RWPE1 (cell line): ENCODE measurements at places on chromosomes 4 and X.

- DNase-seq, result no peak
These were observed 551 bp upstream of the ARX start for GRCh38 chrX:25016361-25016671.

- no peak for DNase-seq
These were observed 9.1 kb downstream of the CHRDL1 start for GRCh38 chrX:110786486-110786885.

- no peak for DNase-seq
These were observed 7.1 kb upstream of the BGN start for GRCh38 chrX:153487590-153488071.

DNA sequence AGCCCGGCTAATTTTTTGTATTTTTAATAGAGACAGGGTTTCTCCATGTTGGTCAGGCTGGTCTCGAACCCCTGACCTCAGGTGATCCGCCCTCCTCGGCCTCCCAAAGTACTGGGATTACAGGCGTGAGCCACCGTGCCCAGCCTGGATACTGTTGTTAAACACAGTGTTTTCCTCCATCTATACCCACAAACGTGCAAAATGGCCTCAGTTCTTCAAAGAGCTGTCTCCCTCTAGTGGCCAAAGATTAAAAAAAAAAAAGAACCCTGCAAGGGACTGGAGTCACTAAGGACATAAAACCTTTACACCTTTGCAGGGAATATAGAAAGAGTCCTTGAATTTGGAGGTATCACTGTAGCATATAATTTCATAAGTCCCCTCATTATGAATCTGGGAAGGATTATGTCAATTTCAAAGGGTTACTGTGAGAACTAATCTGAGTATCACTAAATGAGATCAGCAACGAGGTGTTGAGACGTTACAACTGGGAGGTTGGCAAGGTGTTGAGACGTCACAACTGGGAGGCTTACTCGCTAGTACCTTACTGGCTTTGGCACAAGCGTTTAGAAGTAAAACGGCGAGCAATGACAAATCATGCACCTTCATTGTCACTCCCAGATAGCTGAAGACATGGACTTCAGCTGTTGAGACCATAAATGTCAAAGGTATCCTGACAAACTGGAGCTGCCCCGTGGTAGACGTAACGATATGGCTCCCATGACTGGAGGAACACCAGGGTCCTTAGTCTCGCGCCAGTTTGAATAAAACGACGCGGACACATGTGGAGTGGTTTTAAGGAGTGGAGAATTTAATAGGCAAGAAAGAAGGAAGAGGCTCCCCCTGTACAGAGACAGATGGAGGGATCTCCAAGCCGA is 33.4 kb upstream of the ENPP6 start:
- DNase-seq, result peak; percentile 28

DNA sequence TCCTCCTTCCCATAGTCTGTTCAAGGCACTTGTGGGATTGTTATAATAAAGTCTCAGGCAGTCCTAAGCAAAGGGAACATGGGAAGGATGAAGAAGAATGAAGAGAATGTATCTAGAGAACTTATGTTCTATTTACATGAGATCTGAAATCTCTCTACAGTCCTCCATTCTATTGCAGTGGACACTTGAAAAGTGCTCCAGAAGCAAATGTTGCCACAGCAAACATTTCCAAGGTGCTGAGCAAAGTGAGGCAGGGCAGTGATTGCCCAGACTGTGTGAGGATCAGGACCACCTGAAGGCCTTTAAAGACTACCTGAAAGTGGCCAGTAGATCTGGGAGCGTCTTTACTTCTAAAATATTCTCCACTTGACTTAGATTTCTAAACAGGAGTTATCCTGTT is 203.5 kb downstream of the RBM46 start:
- no peak for DNase-seq

DNA sequence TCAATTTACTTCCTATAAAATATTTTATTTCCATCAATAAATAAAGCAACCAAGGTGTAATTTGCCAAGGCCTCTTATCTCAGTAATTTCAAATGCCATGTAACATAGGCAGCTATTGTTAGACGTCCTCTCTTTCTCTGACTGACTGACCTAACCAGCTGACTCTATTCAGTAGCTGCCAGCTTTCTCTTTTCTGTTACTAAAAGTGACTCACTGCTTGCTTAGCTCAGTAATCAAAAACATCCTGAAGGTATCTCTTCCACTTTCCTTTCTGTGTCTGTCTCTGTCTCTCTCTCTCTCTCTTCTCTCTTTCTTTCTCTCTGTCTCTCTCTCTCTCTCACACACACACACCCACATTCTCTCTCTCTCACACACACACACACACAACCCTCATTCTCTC is 134.2 kb downstream of the SPOCK3 start:
- peak; percentile 38 for DNase-seq

GRCh38 chr4:77465271-77465670 is 140.3 kb upstream of the CXCL13 start:
- DNase-seq, result peak; percentile 41

DNA sequence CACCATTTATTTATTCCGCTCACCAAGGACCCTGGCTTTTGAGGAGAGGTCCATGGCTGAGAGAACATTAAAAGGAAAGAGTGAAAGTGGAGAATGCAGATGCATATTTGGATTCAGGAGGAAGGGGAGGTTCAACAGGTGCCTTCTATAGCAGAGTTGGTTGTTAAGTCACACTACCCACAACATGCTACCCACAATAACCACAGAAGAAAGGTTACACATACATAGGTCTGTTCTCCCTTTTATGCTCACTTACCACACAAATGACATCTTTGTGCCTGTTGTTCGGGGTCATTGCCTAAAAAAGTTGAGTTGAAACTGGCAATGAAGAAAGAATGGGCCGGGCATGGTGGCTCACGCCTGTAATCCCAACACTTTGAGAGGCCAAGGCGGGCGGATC is 587.4 kb downstream of the RPA4 start:
- no peak for DNase-seq

DNA sequence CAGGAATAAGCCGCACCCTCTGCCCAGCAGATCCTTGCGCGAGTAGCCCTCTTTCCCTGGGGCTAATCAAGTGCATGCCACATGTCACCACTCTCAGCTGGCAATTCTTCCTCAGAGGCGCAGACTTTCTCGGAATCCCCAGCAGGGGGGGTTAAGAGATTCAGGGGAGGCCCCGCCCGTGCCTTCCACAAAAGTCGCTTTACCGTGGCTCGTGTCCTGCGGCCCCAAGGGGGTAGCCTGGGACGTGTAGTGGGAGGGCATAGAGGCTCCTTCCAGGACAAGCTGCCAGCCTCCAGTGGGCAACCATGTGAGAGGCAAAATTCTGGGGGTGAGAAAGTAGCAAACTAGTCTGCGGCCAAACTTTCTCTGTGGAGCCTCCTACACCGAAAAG is 652 bp downstream of the SRPX start:
- DNase-seq, result peak; percentile 30

DNA sequence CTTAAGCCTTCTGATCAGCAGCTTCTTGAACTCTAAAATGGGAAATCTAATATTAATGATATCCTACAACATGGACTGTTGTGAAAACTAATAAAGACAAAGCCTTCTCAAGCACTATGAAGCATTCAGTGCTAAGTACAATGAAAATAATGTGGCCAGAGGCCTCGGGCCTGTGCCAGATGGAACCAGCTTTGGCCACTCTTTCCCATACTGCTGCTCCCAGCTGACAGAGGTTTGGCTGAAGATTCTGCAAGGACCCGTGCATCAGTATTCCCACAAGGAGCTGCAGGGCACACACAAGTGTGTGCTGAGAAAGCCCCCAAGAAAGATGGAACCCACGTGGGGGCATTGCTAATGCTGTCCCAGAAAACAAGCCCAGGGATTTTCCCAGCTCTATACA is 60.5 kb upstream of the RPL34 start:
- DNase-seq, result no peak

- DNase-seq, result no peak
These were observed 83.4 kb downstream of the TNIP2 start for GRCh38 chr4:2672700-2673099.

GRCh38 chr4:106034220-106034619 is 138.9 kb downstream of the NPNT start:
- DNase-seq, result no peak

- DNase-seq, result no peak
These were observed 314.7 kb downstream of the LDB2 start for GRCh38 chr4:16583764-16584163.

DNA sequence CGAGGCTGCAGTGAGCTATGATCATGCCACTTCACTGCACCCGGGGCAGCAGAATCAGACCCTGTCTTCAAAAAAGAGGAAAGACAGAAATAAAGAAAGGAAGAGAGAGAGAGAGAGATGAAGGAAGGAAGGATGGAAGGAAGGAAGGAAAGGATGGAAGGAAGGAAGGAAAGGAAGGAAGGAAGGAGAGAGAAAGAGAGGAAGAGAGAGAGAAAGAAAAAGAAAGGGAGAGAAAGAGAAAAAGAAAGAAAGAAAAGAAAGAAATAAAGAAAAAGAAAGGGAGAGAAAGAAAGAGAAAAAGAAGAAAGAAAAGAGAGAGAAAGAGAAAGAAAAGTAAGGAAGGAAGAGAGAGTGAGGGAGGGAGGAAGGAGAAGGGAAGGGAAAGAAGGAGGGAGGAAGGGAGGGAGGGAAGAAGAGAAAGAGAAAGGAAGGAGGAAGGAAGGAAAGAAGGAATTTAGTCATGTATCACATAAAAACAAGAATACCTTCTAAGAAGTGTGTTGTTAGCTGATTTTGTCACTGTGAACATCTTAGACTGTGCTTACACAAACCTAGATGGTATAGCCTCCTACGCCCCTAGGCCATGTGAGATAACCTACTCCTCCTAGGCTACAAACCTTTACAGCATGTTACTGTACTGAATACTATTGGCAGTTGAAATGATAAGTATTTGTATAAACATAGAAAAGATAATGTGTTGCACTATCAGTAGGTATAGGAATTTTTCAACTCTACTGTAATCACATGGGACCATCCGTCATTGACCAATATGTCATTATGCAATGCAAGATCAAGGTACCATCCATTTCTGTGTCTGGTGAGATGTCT is 17.4 kb upstream of the AFF1 start:
- DNase-seq, result no peak

- DNase-seq, result no peak
These were observed 704.4 kb upstream of the AMOT start for GRCh38 chrX:113545040-113545439.

GRCh38 chrX:72461766-72462165 is 110.9 kb downstream of the HDAC8 start:
- DNase-seq, result no peak

- DNase-seq, result no peak
These were observed 1040.0 kb downstream of the FAT4 start for GRCh38 chr4:126354784-126355183.

- no peak for DNase-seq
These were observed 50.0 kb downstream of the TET2 start for GRCh38 chr4:105196523-105197145.

DNA sequence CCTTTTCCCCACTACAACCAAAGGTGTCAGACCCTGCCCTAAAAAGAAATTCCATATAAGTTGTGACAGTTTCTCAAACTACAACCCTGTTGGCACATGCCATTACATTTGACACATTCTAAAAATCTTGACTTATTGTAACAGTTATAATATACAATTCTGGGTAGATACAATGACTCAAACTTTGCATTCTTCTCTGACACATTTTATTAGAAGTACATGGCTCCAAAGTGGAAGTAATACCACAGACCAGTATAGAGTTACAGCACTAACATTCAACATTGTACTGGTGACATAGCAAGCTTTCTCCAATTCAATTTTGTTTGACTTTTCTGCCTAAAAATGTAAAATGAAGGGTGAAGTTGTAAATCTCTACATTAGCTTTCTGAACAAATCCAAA is 196.6 kb upstream of the ETNPPL start:
- DNase-seq, result no peak

GRCh38 chrX:40816906-40817305 is 81.6 kb upstream of the MED14 start:
- no peak for DNase-seq

- no peak for DNase-seq
These were observed 2.1 kb downstream of the LEF1 start for GRCh38 chr4:108166441-108167315.

GRCh38 chr4:101103381-101104142 is 243.8 kb downstream of the PPP3CA start:
- DNase-seq, result no peak

DNA sequence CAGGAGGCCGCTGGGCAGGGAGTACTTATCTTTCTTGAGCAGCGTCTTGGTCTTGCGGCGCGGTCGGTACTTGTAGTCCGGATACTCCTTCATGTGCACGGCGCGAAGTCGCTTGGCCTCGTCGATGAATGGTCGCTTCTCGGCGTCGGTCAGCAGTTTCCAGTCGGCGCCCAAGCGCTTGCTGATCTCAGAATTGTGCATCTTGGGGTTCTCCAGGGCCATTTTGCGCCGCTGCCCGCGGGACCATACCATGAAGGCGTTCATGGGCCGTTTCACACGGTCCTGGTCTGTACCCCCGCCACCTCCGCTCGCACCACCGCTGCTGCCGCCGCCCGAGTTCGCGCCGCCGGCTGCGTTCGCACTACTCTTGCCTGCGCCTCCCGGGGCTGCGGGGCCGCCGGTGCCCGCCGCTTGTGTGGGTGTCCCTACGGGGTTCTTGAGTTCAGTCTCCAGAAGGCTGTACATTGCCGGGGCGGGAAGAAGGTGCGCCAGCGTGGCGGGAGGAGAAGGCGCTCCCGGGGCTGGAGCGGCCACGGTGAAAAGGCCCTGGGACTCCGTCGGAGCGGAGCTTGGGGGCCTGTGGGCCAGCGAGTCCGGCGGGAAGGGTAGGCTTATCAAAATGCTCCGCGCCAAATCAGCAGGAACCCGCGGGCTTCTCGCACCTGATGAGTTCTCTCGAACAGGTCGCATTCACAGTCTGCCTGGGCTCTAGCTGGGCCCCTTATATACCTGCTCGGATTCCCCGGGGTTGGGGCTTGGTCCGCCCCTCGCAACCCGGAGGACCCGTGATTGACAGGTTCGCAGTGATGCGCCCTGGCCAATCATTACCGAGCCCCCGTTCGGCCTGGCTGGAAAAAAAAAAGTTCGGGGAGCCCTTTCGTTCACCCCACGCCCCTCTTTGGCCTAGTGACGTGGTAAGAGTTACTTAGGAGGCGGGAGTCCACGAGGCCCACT is at the start of gene SOX3:
TSS of gene SOX3 (minus strand) at position 699 of the 954 bp plus-strand sequence. CDS start at position 690, 9 bp downstream.
- DNase-seq, result no peak

DNA sequence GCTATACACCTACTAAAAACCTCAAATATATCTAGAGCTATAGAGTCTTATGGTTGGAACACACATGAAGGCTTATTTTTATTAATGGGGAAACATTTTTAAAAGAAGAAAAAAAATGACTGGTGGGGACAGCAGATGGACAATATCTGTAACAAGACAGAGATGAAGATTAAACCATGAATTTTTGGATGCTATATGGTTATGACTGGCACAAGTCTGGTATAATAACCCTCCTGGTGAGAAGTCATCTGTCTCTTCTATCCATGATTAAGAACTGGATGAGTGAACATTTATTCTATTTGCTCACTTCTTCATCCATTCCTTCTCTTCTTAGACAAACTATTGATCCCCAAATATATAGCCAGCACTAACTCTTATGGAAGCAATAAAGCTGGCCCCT is 104.4 kb downstream of the EFHC2 start:
- DNase-seq, result no peak

- DNase-seq, result peak; percentile 32
These were observed 180.7 kb upstream of the PGRMC2 start for GRCh38 chr4:128468123-128468989.
